Right lung (tissue), 10 donors: ENCODE measurements at places on chromosomes 6 and 20.
A peak's percentile ranks its signal among the peaks of the same experiment; 100 is the strongest.

DNA sequence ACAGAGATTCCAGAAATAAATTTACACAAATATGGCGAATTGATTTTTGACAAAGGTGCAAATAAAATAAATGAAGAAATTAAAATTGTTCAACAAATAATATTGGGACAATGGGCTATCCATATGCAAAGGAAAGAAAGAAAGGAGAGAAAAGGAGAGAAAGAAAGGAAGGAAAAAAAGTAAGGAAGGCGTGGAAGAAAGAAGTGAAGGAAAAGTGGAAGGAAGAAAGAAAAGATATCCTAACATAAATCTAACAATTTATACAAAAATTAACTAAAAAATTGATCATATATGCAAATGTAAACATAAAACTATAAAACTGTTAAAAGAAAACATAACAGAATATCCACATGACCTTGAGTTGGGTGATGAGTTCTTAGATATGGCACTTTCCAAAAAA, 78.7 kb upstream of the ZNF184 start:
- no peak for DNase-seq

GRCh38 chr6:31689249-31690110, 8.6 kb upstream of the LY6G5C start:
- DNase-seq, result no peak

DNA sequence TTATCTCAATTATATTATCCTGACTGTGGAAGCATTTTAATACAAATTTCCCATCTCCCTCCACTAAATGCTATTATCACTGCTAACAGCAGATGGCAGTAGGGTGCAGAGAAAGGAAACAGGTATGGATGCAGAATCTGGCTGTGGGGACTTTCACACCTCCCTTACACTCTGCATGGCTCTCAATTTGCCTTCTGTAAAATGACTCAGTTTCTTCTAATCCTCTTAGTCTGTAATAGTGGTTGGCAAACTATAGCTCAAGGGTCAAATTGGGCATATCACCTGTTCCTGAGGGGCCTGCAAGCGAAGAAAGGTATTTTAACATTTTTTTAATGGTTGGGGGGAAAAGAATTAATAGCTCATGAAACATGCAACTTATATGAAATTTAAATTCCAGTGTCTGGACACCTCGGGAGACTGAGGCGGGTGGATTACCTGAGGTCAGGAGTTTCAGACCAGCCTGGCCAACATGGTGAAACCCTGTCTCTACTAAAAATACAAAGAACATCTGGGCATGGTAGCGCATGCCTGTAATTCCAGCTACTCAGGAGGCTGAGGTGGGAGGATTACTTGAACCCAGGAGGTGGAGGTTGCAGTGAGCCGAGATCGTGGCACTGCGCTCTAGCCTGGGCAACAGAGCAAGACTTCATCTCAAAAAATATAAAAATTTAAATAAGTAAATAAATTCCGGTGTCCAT, 83.5 kb downstream of the ZMYND8 start:
- peak; percentile 64 for DNase-seq

DNA sequence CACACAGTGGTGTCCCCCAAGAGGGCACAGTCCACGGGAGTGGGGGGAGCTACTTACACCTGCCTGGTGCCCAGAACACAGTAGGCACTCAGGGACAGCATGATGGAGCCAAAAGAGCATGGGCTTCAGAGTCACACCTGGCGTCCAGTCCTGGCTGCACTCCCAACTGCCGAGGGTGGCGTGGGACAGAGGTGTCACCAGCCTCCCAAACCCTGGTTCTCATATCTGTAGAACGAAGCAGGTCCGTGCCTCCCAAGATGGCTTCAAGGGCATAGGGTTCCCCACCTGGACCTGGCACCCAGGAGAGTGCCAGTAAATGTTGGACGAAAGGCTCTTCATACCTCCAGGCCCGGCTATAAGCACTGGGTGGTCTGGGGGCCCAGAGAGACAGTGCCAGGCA, 8.9 kb downstream of the HRH3 start:
- DNase-seq, result no peak

DNA sequence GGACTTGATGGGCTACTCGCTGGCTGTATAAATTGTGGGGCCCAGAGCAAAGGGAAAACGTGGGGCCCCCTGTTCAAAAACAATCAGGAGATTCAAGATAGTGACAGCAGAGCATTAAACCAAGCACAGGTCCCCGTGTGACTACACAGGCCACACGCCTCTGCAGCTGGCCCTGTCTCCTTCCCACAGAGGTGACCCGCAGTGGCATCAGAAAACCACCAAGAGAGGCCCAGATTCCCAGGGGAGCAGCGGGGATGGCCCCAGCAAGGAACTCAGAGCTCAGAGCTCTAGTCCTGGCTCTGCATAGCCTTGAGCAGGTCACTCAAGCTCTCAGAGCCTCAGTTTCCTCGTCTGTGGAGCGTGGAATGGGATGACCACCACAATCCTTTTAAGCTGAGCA, 57.6 kb downstream of the CPNE5 start:
- DNase-seq, result no peak

DNA sequence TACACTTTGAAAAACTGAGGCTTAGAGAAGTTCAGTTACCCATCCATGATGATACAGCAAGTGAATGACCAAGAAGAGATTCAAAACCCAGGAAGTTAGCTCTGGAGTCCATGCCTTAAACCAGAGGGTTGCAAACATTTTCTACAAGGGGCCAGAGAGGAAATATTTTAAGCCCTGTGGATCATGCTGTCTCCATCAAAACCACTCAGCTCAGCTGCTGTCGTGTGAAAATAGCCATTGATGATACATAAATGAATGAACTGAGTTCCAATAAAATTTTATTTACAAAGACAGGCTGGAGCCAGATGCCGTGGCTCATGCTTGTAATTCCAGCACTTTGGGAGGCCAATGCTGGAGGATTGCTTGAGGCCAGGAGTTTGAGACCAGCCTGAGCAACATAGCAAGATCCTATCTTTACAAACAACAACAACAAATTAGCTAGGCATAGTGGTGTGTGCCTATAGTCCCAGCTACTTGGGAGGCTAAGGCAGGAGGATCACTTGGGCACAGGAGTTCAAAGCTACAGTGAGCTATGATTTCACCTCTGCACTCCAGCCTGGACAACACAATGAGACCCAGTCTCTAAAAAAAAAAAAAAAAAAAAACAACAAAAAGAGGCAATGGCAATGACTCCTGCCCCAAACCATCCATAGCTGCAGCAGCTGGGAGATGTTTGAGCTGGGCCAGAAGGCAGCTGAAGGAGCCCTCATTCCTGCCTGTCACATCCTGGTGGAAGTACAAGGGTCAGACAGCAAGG, 44.1 kb upstream of the RIN2 start:
- no peak for DNase-seq

GRCh38 chr20:22353586-22353985, 230.8 kb downstream of the FOXA2 start:
- no peak for DNase-seq

DNA sequence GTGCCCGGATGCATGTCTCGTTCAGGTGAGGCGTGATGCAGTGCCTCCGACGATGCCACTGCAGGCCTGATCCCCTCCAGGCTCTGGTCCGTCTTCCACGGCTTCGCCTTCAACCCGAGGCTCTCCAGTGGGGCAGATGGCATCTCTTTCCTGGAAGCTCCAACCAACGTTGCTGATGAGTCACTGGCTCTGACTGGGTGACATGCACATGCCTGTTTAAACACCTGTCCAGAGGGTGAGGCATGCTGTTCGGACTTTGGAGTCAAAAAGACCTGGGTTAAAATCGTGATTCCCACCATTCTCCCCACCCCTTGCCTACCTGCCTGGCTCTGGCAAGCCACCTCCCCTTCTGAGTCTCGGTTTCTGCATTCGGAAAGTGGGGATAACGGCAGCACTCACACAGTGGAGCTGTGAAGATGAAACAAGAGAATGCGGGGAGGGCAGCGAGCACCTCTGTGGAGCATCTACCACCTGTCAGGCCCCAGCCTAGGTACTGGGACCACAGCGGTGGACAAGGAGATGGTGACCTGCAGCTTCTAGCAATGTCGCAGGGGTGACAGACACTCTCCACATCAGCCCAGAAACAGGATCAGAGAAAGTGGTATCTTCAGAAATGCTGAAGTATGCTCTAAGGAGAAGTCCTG, 8.5 kb upstream of the EDN3 start:
- DNase-seq, result no peak

DNA sequence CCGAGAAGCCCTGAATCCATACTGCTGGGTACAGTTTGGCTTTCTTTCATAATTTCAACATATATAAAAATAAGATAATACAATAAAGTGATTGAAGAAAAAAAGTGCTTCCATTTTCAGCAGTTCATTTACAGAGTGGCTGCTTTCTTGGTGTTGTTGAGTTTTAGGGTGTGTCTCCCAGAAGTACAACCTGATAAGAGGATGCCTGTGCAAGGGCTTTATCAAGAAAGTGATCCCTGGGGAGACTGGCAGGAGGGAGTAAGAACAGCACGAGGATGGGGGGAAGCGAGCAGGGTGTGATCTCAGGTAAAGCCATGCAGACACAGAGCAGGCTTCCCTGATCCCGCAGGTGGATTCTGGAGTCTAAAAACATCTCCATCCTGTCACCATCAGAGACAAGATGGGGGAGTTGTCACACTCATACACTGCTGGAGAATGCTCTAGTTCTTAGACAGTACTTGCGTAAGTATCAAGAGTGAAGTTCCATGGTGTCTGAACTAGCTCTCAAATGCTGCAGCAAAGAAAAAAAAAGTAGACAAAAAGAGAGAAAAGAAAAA, 395.9 kb downstream of the CDH26 start:
- DNase-seq, result no peak

DNA sequence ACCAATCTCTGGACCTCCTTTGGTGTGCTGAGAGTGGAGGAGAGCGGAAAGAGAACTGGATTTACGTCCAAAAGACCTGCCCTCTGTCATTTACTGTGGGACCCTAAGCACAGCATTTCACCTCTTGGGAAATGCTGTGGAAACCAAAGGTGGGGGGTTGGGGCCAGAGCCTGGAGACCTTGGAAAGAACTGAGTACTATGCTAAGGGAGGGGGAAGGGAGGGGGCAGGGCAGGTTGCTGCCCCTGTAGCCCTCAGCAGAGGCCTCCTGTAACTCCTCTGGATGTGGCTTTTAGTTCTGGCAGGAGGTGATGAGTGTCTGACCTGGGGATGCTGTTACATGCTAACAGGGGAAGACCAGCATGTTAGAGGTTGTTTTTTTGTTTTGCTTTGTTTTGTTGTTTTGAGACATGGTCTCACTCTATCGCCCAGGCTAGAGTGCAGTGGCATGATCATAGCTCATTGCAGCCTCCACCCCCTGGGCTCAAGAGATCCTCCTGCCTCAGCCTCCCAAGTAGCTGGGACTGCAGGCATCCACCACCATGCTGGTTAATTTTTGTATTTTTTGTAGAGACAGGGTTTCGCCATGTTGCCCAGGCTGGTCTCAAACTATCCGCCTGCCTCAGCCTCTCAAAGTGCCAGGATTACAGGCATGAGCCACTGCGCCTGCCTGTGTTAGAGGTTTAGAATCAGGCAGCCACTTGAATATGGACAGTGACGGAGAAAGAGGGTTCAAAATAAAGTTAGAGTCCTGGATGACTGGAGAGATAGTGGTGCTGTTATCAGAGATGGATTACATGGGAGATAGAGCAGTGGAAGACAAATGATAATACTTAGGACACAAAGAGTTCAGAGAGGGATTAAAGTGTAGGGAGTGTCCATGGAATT, 18.4 kb upstream of the PARD6B start:
- no peak for DNase-seq

- DNase-seq, result no peak
Observed at GRCh38 chr6:36283608-36284007, 13.7 kb downstream of the PNPLA1 start.

- no peak for DNase-seq
Observed at GRCh38 chr6:21271428-21272155, 322.0 kb upstream of the SOX4 start.

DNA sequence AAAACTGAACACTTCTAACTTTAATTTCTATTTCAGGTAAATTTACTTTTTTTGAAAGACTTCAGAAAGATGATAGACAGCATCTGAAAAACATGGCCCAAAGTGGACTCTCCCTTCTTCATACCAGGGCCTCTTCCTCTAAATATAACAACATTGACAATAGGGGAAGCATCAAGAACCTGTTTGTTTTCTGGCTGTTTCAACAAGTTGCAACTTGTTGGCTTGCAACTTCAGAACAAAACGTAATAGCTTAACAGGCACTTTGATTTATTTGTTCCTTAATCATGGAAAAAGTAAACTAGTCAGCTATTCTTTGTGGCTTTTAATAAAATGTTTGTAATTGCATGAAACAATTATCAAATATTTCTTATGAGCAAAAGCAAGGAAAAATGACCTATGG, 34.3 kb downstream of the RGS17 start:
- DNase-seq, result no peak

GRCh38 chr6:114941078-114941477, 598.3 kb upstream of the HS3ST5 start:
- no peak for DNase-seq

DNA sequence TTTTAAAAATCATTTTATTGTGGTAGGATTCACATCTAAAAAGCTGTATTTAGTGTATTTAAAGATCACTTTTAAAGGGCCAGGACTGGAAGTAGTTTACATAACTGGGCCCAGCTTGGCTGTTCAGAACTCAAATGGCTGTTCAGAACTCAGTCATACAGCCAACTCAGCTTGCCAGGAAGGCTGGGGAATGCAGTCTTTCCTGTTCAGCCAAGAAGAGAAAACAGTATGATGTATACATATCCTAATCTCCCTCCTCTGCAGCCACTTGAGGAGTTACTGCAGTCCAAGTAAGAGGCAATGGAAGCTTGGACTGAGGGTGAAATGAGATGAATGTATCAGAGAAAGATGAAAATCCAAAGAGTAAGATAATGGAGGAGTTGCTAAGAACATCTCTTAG, 24.6 kb downstream of the DSTN start:
- peak; percentile 78 for DNase-seq

GRCh38 chr6:110543106-110543505, 66.7 kb upstream of the SLC22A16 start:
- no peak for DNase-seq

DNA sequence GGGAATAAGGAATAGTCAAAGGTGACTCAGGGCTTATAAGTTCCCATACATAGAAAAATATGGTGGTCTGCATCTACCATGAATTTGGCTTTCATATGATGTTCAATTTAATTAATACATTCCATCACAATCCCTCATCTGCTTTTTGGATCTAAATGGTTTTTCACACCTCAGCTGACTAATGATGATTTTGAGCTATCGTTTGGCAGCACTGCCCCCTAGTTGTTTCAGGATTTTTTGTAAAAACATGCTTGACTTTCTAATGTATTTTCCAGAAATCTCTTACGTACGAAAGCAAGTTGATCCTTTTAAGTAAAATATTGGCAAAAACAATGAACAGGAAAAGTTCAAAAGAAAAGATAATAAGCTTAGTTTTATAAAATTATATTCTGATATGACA, 408.6 kb upstream of the ADGRB3 start:
- DNase-seq, result no peak

GRCh38 chr6:163460307-163460782, 45.8 kb downstream of the QKI start:
- peak; percentile 15 for DNase-seq

- peak; percentile 78 for DNase-seq
Observed at GRCh38 chr20:44642203-44643153, 9.0 kb downstream of the ADA start.

- peak; percentile 83 for DNase-seq
Observed at GRCh38 chr20:62704341-62704948, 4.2 kb upstream of the NTSR1 start.
